Activated B cell treated with CpG ODN at 0.5 μM for 24 hours (primary cell): ENCODE measurements at places on chromosomes 7 and 10. TPM values are rescaled to one million over a fixed set of nuclear protein-coding genes. Genes with fewer than 3 reads are reported as not detected.

- no peak for DNase-seq
Measured at GRCh38 chr7:81648716-81649115, 121.1 kb downstream of the HGF start.

The HABP2 gene
- not detected in 2 replicates for total RNA-seq

The ELOVL3 gene
- total RNA-seq = not detected in 2 replicates

The IQUB gene
- 0.11 and 0.15 TPM in 2 replicates for total RNA-seq

DNA sequence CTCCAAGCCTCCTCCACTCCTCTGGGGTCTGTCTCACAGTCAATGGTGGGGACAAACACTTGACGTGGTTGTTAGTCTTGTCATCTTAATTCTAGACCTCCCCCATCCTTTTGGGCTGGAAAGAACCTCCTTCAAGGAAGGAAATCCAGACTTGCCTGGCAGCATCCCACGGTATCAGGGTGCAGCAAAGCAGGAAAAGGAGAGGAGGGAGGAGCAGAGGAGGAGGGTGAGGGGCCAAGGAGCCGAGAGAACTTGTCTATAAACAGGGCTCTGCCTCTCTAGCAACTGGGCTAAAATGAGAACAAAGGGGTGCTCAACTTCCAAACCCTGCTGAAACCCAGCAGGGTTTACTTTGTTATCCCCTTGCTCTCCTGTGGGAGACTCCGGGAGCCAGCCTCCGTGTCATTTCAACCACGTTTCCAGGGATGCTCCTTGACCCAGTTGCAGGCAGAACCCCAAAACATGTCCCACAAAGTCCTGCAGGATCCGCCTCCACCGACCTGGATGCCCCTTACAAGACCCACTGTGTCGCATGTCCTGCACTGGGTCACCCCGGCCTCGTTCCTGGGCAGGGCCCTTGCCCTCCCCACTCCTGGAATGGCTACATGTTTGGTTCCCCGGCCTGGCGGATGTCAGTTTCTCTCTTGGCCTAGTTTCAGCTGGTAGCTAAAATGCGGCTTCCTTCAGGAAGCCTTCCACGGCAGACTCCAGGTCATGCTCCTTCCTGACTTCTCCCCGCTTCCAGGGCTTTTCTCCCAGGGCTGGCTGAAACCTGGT, 69.7 kb upstream of the MGMT start:
- no peak for DNase-seq
